ENCODE measurements at places on chromosomes 6 and 20. TPM values are rescaled to one million over a fixed set of nuclear protein-coding genes. Genes with fewer than 3 reads are reported as not detected.

The DLL1 gene
- 31.3 TPM for total RNA-seq

The F13A1 gene
- total RNA-seq = not detected

The OR2B2 gene
- not detected for total RNA-seq

The HCRTR2 gene
- total RNA-seq = not detected

The ARG1 gene
- total RNA-seq = not detected

The COL9A3 gene
- 2.6 TPM for total RNA-seq

The SCGN gene
- total RNA-seq = not detected

The OR2H2 gene
- total RNA-seq = not detected

The SPATS1 gene
- total RNA-seq = not detected

The HAO1 gene
- not detected for total RNA-seq

The TRIM15 gene
- total RNA-seq = not detected

The FAM209B gene
- total RNA-seq = 0.49 TPM

The RNF217 gene
- 11.9 TPM for total RNA-seq

The THBS2 gene
- 3.3 TPM for total RNA-seq

The RBCK1 gene
- total RNA-seq = 108 TPM

The SIRPG gene
- not detected for total RNA-seq

The CNBD2 gene
- 12.3 TPM for total RNA-seq

The SYCP2 gene
- 0.21 TPM for total RNA-seq

The SDHAF4 gene
- 6.7 TPM for total RNA-seq

The AFG1L gene
- 3.6 TPM for total RNA-seq

The LPA gene
- total RNA-seq = not detected

The CSE1L gene
- 123 TPM for total RNA-seq

The TFAP2A gene
- 24.8 TPM for total RNA-seq

The GGTLC1 gene
- not detected for total RNA-seq

The HLA-E gene
- total RNA-seq = 131 TPM

The ADGRF5 gene
- total RNA-seq = under 0.01 TPM

The SLCO4A1 gene
- total RNA-seq = 4.0 TPM

The CYP39A1 gene
- 2.4 TPM for total RNA-seq

The STMND1 gene
- not detected for total RNA-seq

The BPIFA1 gene
- 0.42 TPM for total RNA-seq

The PTPRT gene
- not detected for total RNA-seq

The RBPJL gene
- not detected for total RNA-seq

The NUP153 gene
- 24.3 TPM for total RNA-seq

The RIN2 gene
- 39.3 TPM for total RNA-seq

The TMEM244 gene
- total RNA-seq = not detected

The TMEM217 gene
- total RNA-seq = 0.46 TPM

The RAET1E gene
- total RNA-seq = 16.3 TPM

The LSM2 gene
- total RNA-seq = 83.4 TPM

The BMP2 gene
- 2.5 TPM for total RNA-seq

The SLC22A23 gene
- total RNA-seq = 24.8 TPM

The OLIG3 gene
- not detected for total RNA-seq

The PTPRK gene
- total RNA-seq = 45.8 TPM

The DEFB116 gene
- total RNA-seq = not detected

The PEX7 gene
- 11.5 TPM for total RNA-seq

The B4GALT5 gene
- 12.8 TPM for total RNA-seq

The IDH3B gene
- total RNA-seq = 116 TPM

Data from airway epithelial cell (primary cell).